Suppressor macrophage treated with lipopolysaccharide for 4 hours (primary cell): ENCODE measurements at places on chromosomes 16 and 17.

- DNase-seq: no peak
These were observed 6.5 kb upstream of the SRRM2 start for GRCh38 chr16:2745961-2746360.

- no peak for DNase-seq
These were observed 2.8 kb downstream of the RAD51D start for GRCh38 chr17:35116845-35117244.

- no peak for DNase-seq
These were observed 8.2 kb downstream of the RASD1 start for GRCh38 chr17:17487998-17488397.

DNA sequence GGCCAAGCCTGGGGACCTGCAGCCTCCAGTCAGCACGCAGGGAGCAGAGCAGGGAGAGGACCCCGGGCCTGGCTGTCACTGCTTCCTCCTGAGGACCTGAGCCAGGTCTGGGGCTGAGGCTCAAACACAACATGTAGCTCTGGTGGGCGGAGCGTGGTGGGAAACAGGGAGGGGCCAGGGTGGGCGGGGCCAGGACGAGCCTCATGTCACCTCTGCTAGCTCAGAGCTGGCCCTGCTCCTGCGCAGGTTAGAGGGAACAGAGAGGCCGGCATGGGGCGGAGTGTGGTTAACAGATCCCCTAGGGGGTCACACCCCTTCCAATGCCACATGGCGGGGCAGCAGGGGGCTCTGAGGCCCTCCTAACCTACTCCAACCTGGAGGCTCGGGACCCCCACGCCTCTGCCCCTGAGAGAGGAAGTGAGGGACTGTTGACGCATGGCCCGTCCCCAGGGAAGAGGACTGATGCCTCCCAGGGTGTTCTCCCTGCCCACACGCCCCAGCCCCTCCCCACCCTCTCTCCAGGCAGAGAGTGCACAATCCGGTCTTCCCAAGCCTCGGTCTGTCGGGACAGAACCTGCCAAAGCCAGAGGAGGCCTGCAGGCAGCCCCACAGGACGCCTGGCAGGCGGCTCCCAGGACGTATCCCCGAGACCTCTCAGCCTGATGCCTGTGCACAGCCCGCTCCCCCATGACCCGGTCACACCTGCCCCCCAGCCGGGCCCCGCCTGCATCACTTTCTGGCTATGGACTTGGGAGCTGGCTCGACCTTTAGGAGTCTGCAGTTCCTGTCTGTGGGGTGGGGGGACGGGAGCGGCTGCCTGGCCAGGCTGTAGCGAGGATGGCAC, 15.2 kb downstream of the PIEZO1 start:
- DNase-seq: no peak

GRCh38 chr16:52469775-52470174, 77.2 kb downstream of the TOX3 start:
- no peak for DNase-seq

DNA sequence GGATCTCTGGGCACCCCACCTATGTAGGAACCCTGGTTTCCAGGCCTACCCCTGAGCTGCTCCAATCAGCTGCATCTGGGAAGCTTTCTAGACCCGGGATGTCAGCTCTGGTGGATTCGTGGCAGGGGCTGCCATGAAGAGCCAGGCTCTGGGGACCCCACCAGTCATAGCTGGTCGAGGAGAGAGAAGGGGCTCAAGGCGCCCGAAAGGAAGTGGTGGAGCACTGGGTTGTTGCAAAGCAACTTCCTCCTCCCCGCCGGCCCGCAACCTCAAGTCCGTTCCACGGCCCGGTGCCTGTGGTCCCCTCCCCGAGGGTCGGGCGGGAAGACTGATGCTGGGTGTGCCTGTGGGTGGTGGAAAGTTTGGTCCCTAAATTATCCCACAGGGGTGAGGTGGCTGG, 10.2 kb downstream of the TBKBP1 start:
- no peak for DNase-seq

- DNase-seq: peak; percentile 38
These were observed 970 bp downstream of the EPN2 start for GRCh38 chr17:19238167-19238505.

DNA sequence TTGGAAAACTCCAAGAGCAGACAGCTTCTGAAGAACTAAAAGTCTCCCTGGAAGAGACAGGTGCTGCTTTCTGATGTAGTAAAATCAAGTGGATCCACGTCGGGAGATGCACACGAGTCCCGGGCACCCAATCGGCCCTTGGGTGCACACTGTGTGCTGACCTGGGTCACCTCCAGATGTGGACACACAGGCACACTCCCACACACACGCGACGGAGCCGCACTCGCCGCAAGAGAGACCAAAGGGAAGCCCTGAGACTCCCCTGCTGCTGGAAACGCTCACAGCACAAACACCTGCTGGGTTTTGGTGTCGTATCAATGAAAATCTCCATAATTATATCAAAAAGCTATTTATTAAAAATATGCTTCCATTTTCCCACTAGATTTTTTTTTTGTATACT, 94.2 kb downstream of the ANKRD11 start:
- DNase-seq: no peak

- DNase-seq: no peak
These were observed 230.7 kb downstream of the IRX3 start for GRCh38 chr16:54055864-54056263.

DNA sequence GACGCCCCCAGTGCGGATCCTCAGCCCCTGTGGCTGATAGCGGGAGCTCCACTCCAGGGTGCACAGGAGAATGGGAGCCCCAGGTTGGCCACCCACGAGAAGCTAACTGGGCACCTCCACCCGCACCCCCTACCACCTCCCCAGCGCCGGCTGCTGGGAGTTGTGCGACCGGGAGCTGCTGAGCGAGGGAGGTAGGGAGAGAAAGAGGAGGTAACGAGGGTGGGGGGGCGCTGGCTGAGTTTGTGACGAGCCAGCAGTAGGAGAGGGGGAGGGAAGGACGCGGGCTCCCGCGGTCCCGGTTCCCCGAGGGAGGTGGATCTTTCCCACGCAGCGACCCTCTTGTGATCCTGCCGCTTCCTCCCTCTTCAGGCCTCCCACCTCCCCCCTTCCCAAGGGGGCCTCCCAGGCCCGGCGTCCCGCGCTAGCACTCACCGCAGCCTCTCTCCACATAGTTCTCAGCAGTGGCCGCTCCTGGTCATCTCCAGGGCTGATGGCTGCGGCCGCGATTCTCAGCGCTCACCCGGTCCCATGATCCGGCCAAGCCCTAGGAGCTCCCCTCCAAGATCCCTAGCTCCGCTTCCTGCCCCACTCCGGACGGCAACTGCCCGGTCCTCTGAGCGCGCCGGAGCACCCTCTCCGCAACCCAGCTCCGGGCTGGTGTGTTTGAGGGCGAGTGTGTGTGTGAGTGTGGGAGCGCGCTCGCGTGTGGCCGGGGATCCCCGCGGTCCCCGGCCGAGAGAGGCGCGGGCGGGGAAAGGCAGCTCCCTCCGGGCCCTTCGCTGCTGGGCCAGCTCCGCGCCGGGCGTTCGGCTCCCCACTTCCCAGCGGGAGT, at the start of gene GRIN2A:
GRIN2A (minus strand) TSS at position 207 of the 832 bp plus-strand sequence. CDS start 2,017 bp downstream, outside the sequence.
- no peak for DNase-seq

DNA sequence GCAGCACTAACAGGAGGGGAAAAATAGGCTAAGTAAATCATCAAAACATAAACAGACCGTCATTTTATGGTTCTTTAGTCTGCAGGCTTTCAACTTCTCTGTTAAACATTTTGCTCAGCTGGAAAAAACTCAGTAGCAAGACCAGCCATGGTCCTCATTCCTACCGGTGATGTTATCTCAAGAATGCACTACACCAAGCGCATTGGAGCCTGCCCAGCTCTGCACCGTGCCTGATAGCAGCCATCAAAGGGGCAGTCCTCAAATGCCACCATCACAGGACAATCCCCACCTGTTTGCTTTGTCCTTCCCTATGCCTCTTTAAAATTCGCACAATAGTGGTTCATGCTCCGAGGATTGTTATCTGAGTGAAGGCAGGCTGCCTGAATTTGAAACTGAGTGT, 181.5 kb upstream of the MON1B start:
- no peak for DNase-seq

DNA sequence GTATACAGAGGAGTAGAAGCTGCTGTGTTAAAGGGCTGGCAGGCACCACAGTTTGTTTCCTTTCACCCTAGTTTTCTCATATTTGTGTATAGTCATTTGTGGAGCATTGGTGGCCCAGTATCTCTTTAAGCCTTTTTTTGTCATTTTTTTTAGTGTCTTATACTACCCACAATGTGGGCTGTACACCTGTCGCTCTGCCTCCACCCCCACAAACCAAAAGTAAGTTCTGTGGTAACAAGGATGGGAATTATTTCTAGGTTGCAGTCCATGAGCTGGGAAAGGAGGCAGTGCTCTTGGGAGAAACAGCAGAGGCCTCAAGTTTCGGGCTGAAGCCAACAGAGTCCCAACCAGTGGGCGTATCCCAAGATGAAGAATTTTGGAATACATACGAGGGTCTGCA, 6.2 kb downstream of the ZNF75A start:
- DNase-seq: no peak

DNA sequence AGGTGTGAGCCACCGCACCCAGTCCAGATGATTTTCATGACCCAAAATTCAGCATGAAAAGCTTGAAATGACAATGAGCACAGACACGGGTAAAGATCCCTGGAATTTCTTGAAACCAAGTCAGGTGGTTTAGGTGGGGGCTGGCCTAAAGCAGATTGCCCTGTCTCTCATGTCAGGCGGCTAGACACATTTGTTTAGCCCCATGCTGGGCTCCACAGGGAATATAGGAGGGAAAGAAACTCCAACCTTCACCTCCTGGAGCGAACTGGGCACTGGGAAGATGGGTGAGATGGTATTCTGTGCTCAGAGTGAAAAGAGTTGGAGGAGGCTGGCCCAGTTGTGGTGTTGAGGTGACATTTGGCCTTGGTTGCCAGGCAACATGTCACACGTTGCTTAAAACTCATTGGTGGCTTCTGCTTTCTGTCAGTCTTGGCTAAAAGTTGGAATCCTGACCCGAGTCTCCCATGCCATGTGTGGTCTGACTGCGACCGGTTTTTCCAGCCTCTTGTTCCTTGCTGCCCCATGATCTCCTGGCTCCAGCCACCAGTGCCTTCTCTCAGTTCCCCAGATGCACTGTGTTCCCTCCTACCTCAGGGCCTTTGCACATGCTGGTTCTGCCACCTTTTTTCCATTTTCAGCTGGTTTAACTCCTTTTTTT, 113.7 kb downstream of the ABCC6 start:
- no peak for DNase-seq

GRCh38 chr16:49596648-49597291, 223.2 kb downstream of the C16orf78 start:
- no peak for DNase-seq

- DNase-seq: no peak
These were observed 58.8 kb downstream of the CLEC19A start for GRCh38 chr16:19344224-19344801.

- no peak for DNase-seq
These were observed 36.0 kb upstream of the SHISA6 start for GRCh38 chr17:11204991-11205390.

- no peak for DNase-seq
These were observed 486 bp upstream of the WSB1 start for GRCh38 chr17:27293359-27293897.

GRCh38 chr17:39306509-39307212, 80.9 kb upstream of the STAC2 start:
- DNase-seq: peak; percentile 41

GRCh38 chr17:62696256-62696655, 68.8 kb downstream of the MRC2 start:
- DNase-seq: no peak

DNA sequence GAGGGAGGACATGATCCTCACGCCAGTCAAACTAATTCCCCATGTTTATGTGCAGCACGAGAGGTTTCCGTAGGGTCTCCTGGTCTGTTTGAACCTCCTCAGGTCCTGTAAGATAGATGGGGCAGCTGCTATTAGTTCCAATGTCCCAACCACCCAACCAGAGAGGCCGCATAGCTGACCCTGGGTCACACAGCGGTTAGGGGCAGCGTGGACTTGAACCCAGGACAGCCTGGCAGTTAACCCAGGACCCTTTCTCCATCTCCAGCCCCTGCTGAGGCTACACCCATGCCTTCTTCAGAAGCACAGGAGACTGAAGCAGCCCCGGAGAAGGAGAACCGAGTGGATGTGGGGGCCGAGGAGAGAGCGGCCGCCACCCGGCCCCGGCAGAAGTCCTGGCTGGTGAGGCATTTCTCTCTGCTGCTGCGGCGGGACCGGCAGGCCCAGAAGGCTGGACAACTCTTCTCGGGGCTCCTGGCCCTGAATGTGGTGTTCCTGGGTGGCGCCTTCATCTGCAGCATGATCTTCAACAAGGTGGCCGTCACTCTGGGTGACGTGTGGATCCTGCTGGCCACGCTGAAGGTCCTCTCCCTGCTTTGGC, 5.5 kb downstream of the OTOP3 start:
- DNase-seq: no peak

DNA sequence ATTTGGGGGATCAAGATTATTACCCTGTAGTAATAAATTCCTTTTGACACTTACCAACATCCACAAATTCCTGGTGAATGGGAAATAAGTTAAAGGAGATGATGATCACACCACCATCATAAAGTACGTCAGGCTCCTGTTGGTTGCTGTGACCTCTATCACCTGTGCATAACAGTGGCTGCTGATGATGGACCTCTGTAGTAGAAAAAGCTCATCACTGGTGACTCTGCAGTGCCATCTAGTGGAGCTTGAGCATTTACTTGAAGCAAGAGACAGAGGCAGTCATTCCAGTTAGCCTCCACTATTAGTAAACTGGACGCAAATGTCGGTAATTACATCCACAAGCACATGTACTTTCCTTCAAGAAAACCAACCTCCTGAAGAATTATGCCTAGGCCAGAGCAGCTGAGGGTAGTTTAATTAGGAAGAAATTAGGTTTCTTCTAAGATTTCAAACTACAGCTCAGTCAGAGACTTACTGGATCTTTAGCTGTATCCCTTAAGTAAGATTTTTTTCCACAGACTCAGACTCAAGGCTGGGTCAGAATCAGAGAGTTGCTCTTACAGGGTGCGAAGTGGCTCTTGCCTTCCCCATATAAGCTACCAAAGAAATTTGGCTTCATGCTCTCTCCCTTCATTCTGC, 39.3 kb downstream of the CYB561 start:
- DNase-seq: peak; percentile 92

GRCh38 chr16:67236563-67237395, 9.8 kb downstream of the TMEM208 start:
- DNase-seq: peak; percentile 52

GRCh38 chr17:59376506-59376905, 45.1 kb downstream of the YPEL2 start:
- DNase-seq: peak; percentile 48

GRCh38 chr17:48181653-48182052, 74.1 kb downstream of the SNX11 start:
- no peak for DNase-seq

DNA sequence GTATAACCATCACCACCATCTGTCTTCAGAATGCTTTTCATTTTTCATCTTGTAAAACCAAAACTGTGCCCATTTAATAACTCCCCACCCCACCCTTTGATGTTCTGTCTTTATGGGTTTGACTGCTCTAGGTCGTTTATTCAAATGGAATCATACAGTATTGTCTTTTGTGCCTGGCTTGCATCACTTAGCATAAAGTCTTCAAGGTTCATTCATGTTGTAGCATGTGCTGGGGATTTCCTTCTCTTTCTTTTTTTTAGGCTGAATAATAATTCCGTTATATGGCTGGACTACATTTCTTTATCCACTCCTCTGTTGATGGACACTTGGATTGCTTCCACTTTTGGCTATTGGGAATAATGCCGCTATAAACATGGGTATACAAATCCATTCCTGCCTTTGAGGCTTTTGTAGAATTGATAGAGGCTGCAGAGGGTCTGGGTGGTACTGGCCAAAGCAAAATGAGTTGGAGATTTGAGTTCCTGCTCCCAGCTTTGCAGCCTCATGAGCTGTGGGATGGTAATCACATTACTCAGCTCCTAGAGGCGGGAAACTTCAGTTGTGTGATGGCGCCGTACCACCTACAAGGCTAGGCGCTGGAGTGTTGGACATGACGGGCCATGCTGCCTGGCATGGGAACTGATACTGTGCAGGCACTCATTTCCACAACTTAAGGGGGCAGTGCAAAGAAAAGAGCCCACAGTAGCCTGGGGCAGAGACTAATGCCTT, 64.8 kb downstream of the CLEC16A start:
- no peak for DNase-seq
